ENCODE measurements at places on chromosomes 5 and 9. TPM values are rescaled to one million over a fixed set of nuclear protein-coding genes. Genes with fewer than 3 reads are reported as not detected.

DNA sequence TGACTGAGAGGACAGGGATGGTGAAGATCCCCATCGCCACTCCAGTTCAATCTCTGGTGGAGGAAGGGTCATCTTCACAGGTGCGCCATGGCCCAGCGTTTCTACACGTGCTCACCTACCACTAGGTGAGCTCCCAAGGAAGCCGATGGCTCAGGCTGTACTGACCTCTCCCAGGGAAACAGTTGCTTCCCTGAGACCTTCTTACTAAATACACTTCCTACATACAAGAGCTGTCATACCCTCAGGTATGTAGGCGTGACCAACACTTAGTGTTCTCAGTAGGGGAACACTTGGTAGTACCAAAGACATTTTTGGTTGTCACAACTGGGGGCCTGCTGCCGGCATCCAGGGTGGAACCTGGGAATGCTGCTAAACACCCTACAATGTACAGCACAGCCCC, 75.2 kb downstream of the TENT4A start:
- no peak for DNase-seq

- no peak for DNase-seq
These were observed 284.5 kb downstream of the SPATA31D1 start for GRCh38 chr9:82273121-82273520.

DNA sequence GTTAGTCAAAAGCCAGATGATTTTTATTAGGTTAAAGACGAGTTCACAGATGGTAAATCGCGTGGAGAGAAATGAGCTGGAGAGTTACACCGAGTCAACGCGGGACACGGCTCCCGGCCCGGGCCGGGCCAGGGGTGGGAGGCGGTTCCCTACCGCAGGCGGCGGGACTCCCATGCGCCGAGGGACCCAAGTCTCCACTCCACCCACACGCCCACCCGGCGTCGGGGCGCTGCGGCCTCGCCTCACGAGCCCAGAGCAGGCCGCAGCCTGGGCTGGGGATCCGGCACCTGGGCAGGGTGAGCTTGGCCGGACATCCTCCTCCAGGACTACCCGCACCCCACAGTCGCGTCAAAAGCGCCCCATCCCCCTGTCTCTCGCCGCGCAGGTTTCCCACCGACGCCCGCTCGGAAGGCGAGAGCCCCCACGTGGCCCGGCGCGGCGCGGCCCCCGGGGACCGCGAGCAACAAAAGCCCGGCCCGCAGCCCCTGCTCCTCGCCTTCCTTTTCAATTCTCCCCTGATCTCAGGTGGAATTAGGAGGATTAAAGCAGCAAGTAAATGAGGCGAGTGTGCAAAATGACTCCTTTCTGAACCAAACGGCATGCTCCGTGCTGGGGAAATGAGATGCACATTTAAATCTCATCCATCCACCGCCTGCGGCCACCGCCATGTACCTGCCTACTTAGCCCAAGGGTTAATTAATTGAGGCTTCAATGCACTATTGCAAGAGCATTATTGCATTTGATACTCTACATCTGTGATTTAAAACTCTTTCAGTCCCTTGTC, 196.5 kb upstream of the TBCA start:
- no peak for DNase-seq

DNA sequence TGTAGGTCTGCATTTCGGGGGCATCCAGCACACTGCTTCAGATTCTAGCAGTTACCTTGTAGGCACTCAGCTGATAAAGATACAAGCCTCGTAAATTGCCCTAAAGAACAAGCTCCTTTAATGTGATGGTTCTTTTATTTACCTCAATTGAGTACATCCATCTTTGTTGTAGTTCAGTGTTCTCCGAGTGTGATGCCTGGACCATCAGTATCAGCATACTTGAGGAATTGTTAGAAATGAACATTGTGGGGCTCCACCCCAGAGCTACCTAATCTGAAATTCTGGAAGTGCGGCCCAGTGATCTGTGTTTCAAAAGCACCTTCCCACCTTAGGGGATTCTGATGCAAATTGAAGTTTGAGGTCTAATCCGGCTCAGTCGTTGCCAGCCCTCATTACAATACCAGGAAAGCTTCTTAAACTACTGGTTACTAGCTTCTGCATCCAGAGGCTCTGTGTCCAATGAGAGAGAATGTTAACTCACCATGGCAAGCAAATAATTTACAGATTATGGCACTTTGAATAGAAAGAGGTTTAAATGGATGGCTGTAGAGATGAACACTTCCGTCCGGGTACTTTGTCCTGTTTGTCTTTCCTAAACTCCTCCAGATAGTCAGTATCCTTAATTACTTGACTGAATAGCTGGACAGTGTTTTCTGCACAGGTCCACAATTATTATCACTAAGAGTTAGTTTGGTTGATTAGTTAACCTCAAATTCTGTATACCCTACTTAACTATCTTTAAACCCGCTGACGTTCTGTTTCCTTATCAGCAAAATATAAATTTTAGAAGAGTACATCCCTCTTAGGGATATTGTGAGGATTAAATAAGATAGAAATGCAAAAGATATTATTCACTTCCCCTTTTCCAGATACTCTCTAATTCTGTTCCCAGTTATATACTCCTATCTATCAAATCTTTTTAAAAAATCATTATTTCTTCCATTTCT, 47.9 kb downstream of the RAI14 start:
- no peak for DNase-seq

DNA sequence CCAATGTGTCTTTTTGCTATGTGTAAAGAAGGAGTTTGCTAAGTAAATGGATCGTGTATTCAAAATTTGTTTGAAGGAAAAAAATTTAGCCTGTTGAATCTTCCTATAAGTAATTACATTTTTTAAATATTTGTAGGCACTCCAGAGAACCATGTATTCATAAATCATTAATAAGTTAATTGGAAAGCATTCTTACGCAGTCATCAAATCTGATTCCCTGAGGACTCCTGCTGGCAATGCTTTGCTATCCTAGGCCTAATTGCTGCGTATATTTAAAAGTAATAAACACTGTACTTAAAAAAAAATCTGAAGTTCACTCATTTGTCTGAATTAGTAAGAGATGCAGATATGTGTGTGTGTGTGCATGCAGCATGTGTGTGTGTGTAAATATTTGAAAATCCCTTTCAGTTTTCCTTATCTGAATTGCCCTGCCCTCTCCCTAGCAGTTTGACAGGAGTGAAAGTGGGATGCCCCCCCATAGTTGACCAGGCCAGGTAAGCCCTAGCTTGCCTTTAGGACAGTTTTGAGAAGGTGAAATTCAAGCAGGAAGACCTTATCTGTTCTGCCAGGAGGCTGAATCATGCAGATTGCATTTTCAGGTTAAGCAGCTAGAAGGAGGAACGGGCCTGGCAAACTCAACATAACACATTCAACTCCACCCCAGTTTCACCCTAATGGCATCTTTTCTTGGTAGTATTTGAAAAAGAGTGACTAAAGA, 81.2 kb upstream of the DNAH5 start:
- no peak for DNase-seq

DNA sequence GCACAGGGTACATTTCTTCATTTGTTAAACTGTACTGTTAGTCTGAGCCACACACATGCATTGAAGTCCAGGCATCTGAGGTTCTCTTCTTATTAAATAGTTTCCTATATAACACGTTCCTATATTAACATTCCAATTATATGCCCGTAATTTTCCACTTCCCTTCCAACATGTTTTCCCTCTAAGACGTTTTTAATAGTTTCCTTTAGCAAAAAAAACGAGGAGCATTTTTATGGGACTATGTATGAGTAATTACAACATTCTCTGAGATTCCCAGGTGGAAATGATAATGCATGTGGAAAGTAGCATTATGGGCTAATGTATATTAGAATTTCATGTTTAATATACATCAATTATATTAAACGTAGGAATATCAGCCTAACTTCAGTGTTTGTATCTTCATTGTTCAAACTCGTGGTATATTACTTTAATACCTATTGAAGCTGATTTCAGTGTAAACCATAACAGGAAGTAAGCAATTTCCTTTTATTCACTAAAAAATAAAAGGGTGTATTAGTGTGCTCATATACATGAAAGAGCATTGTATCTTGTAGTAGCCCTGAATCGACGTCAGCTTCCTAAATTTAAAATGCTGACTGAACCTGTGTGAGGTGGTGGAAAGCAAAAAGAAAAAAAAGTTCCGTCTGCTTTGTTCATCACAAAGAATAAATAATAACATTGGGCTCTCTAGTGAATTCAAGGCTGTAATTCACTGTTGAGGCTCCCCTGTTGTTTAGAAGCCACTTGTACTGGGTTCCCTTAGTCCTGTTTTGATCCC, 11.3 kb downstream of the SMARCA2 start:
- no peak for DNase-seq

GRCh38 chr9:113538701-113539430, 75.3 kb downstream of the RGS3 start:
- DNase-seq = no peak

DNA sequence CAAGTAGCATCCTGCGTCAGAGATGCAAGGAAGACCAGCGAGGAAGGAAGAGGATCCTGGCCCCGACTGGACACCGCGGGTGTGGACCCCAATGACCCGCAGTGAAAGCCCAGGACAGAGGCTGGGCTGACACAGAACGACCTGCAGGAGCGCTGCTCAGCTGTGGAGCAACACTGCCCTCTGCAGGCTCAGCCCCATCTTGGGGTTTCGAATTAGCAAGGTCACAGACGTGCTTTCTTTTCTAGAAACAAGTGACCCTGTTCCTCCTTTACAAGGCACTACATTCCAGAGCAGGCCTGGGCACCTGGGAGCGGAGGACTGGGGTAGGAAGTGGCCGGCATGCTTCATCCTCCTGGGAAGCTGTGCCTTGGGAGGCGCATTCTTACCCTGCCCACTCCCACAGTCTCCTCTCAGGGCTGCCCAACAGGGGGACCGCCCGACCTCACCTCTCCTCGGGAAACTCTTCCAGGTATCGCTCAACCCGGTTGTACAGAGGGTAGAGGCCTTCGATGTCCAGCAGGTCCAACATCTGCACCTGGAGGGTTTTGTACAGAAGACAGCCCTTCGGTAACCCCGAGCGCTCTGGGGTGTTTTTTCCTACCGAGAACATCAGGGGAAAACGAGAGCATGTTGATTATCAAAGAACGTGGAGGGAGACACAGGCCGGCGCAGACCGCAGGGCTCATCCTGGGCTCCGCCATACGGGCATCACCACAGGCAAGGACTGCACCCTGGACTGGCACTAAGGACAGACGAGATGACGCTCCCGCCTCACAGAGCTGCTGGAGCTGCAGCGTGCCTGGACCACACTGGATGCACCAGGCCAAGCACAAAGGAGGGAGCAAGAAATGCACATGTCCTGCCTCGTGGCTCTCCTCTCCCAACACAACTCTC, 35.0 kb downstream of the IPPK start:
- peak; percentile 35 for DNase-seq

DNA sequence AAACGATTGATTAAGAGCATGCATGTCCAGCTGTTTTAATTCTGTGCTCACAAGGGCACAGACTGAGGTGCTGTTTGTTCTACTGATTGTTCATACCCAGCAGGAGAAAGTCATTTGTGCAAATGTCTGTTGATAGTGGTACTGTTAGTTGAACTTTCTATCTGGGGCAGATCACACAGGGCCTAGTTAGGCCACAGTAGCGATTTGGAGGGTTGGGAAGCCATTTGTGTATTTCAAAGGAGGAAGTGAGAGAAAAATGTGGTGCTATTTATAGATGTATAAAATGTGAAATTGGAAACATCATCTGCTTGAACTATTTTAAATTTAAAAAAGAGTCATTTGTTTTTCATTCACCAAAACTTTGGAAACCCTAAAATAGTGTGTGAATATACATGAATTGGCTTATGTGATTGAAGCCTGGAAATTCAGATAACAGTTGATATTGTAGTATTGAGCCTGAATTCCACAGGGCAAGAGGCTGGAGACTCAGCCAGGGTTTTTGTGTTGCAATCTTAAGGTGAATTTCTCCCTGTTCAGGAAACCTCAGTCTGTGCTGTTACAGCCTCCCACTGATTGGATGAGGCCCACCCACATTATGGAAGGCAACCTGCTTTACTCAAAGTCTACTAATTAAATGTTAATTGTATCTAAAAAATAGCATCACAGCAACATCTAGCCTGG, 162.0 kb upstream of the CDKN2B start:
- DNase-seq = no peak

DNA sequence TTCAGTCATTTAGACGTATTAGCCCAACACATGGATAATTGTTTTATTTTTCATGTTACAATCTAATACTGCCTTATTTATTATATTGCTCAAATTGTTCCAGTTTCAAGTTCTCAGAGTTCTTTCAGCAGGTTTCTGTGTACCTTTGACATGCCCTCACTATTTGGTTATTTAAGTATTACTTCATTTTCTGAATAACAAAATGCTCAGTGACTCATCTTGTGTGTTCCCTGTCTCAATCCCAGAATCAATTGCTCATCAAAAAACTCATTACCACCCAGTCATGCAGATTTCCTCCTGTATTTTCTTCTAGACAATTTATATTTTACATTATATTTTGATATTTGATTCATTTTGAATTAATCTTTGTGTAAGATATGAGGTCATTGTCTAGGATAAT, 562.6 kb downstream of the ANXA1 start:
- no peak for DNase-seq

DNA sequence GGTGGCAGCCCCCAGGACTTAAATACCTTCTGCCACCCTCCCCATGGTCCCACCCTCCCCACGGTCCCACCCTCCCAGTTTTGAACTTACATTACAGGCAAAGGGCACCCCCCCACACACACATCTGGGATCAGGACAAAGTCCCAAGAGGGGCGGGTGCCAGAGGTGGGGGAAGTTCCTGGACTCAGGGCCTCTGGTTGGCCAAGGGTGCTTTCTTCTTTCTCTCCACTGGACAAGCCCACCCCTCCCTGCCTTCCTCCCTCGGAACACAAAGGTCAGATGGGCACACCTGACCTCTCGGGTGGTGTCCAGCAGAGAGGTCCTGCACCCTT, 19.1 kb upstream of the RALGDS start:
- DNase-seq = no peak

DNA sequence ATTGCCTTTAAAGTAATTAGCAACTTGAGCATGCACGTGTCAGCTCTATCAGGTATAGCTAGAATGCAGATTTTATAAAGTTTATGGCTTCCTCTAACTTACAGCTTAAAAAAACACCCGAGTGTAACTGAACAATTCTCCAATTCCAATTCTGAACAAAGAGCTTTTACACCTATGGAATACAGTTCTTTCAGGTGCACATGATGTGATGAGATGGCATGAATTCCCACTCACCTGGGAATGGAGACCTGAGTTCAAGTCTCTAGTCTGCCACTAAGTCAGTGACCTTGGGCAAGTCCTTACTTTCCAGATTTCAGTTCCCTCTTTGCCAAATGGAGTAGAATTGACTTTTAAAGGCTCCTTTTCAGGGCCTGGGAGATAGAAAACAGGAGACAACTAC, 1.8 kb downstream of the ZFAND5 start:
- DNase-seq = no peak

- DNase-seq = no peak
These were observed 274.0 kb upstream of the CDH9 start for GRCh38 chr5:27312291-27312893.

The ZNF622 gene
- polyA plus RNA-seq = 54.9 TPM

The MCIDAS gene
- not detected for polyA plus RNA-seq

The IFNA2 gene
- not detected for polyA plus RNA-seq

The DBH gene
- not detected for polyA plus RNA-seq

The CARTPT gene
- not detected for polyA plus RNA-seq

The ZNF618 gene
- 1.2 TPM for polyA plus RNA-seq

The STPG3 gene
- polyA plus RNA-seq = not detected

The SARDH gene
- 1.8 TPM for polyA plus RNA-seq

The CDH9 gene
- polyA plus RNA-seq = not detected

The MYOT gene
- polyA plus RNA-seq = not detected

The NDUFS6 gene
- polyA plus RNA-seq = 83.7 TPM

Data from CD8-positive, alpha-beta memory T cell (primary cell).